ENCODE measurements at places on chromosomes 16 and 17. TPM values are rescaled to one million over a fixed set of nuclear protein-coding genes. Genes with fewer than 3 reads are reported as not detected.

ZFP90 gene
- 9.0 TPM for total RNA-seq

DHODH gene
- 14.6 TPM for total RNA-seq

KRTAP9-2 gene
- total RNA-seq, result not detected

ZNF646 gene
- 9.3 TPM for total RNA-seq

CLEC10A gene
- not detected for total RNA-seq
